ENCODE measurements at places on chromosomes 2 and 18.
A peak's percentile ranks its signal among the peaks of the same experiment; 100 is the strongest.

DNA sequence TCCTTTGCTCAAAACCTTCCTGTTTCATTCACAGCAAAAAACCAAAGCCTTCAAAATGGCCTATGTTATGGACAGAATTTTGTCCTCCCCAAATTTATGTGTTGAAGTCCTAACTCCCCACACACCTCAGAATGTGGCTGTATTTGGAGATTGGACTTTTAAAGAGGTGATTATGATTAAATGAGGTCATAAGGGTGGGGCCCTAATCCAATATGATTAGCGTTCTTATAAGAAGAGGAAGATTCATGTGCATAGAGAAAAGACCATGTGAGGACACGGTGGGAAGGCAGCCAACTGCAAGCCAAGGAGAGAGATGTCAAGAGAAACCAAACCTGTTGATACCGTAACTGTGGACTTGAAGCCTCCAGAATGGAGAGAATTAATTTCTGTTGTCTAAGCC lies 4.6 kb upstream of the ZNF638 start:
- DNase-seq: no peak

GRCh38 chr2:9778012-9778411 lies 65.3 kb upstream of the TAF1B start:
- no peak for DNase-seq

DNA sequence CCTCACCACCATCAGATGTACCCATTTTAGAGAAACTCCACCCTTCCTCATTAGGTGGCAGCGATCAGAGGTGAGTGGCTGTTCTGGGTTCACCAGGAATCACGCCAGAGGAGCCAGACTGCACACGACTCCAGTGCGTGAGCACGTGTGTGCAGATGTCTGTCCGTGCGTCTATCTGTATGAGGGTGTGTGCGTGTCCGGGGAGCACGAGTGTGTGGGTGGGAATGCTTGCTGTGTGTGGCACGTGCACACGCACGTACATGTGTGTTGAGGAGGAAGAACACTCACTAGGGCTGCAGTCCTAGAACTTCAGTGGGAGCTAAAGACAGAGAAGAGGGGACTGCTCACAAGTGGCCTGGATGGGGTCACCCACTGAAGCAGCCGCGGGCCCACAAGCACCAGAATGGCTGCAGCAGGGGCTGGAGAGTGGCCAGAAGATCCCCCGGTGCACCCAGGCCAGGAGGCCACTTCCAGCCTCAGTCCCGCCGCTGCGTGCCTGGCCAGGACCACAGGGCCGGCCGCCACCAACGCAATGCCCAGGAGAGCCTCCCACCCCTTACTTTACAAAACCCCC lies 13.9 kb downstream of the HDAC4 start:
- no peak for DNase-seq

DNA sequence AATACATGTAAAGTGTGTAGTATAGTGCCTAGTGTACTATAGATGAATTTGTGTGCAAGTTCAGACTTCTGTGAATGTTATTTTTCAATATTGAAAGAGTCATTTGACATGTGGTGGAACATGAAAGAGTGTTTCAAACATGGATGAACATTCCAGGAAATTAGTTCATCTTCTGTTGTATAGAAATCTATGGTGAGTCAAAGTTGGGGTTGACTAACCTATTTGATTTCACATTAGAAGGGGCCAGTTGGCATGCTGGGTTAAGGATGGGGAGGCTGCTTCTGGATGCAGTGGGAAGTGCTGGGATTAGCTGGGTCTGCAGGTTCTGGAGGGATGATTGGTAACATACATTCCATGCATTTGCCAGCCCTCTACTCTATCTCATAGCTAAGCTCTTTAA lies 50.6 kb downstream of the LYPD6B start:
- peak; percentile 46 for DNase-seq

- DNase-seq: no peak
Measured at GRCh38 chr2:126699018-126699417, 43.1 kb downstream of the GYPC start.

- DNase-seq: no peak
Measured at GRCh38 chr2:137675584-137676327, 288.5 kb upstream of the HNMT start.

All from EL (cell line).